ENCODE measurements at places on chromosomes 11 and 22.
A peak's percentile ranks its signal among the peaks of the same experiment; 100 is the strongest.

GRCh38 chr22:36329254-36330078, 58.3 kb downstream of the MYH9 start:
- peak; percentile 95 for DNase-seq

DNA sequence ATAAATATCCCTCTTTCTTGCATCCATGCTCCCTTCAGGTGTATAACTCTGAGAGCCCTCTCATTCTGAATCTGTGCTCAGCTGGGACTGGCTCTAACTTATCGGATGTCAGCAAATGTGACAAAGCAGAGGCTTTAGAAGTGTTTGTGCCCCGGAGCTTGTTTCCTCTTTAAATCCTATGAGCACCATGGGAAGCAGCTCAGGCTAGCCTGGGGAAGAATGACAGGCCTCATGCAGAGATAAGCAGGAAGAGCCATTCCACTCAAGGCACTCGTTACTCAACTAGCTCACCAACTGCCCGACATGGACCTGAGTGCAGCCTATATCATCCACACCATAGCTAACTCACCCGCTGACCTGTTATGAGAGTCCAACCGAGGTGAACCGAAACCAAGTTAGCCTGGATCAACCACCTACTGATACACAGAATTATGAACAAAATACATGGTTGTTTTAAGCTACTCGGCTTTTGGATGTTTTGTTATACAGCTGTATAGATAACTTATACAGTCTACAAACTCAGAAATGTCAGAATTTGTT, 990.7 kb downstream of the NTM start:
- no peak for DNase-seq

DNA sequence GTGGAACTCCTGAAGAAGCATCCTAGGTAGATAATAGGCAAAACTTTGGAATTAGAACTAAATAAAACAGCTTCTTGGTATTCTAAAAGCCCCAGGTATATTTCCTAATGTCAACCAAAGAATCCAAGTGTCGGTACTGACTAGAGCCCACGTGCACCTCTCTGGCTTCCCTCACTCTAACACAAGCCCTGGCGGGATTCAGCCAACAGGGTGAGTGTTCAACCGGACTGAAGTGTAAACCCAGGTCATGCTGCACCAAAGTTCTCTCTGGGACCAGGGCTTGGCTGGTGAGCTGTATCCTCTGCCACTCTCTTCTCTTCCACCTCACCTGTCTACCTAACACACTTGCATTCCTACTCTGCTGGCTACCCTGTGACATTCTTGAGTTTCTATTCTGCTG, 40.1 kb downstream of the USP28 start:
- no peak for DNase-seq

GRCh38 chr11:128553662-128554362, 33.5 kb downstream of the ETS1 start:
- peak; percentile 22 for DNase-seq

GRCh38 chr11:38446336-38446735, 1848.3 kb upstream of the RAG2 start:
- no peak for DNase-seq

GRCh38 chr11:71498091-71498490, 29.0 kb upstream of the KRTAP5-7 start:
- no peak for DNase-seq

DNA sequence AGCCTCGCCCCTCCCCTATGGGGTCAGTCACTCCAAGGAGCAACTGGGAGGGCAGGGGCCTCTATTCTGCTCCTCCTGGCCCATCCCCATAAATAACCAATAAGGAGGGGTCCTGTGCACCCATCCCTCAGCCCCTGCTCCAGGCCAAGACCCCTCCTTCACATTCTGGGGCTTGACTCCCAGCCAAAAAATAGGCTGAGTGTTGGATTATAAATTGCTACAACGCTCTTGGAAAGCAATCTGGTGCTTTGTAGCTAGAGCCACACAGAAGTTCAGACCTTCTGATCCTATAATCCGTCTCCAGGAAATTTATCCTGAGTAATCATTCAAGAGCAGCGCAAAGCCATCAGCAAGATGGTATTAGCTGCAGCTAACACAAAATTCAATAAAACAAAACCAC, 42.5 kb downstream of the ABCC8 start:
- no peak for DNase-seq

DNA sequence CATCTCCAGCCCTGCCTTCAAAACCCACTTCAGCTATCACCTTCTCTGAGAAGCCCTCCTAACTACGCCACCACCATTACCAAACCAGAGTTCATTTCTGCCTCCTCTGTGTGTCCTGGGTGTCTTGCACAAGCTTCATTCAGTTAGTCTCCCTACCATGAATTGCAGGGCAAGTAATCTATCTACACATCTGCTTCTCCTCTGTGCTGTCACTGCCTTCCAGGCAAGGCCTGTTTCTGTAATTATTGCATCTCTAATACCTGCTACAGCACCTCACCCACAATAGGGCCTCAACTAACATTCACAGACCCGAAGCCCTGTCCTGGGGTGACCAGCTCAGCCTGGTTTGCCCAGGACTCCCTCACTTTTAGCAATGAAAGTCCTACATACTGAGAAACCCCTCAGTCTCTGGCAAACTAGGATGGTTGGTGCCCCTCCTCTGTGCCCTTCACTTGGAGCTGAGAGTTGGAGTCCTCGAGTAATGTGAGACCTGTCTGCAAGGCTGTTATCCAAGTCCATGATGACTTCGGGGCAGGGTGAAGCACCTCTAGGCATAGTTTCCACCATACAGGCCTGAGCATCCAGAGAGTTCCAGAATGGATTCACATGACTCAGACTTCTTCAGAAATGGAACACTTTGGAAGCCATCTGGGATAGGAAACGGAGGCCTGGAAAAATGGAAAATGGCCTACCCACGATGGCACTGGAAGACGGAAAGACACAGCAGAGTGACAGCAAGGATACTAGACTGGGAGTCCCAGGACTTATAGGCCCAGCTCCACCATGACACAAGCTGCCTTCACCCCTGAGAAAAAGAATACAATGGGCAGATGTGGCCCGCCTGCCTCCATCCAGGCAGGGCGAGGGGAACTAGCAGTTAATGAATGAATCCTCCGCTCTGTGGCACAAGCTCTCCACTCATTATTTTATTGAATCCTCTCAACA, 269.3 kb downstream of the BUD13 start:
- DNase-seq: no peak

- no peak for DNase-seq
Observed at GRCh38 chr11:109547356-109548027, 125.5 kb downstream of the C11orf87 start.

GRCh38 chr11:59719556-59719955, 5.9 kb upstream of the OR10V1 start:
- DNase-seq: no peak

DNA sequence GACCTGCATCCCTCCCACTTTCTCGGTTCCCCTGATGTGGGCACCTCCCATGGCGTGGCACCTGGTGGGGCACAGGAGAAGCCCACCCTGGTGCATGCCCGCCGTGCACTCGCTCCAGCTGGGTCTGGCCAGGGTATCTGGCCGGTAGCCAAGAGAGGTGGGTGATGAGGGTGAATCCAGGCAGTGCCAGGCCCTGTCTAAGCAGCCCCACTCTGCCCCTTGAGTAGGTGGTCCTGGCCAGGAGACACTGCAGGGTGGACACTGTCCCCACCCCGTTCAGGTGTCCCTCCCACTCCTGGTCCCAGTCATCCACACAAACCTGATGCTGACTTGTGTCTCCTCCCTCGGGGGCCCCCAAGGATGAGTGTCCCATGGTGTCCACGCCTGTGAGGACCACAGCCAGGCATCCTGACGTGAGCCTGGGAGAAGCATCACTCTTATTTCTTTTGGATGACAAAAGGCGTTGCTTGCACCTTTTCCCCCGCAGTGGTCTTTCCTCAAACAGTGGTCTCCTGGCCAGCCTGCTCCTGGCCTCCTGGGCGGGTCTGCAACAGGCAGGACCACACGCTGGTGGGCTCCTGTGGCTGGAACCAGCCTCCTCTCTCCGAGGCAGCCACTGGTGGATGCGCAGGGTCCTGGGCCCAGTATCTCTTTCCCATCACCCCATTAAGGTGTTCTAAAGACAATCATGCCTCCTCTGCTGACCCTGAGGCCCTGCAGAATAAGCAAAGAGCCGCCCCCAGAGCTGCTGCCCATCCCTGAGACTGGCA, 922.3 kb downstream of the BRD1 start:
- no peak for DNase-seq

- no peak for DNase-seq
Observed at GRCh38 chr11:71383461-71383860, 64.7 kb downstream of the DHCR7 start.

GRCh38 chr11:1112351-1113191, 37.9 kb downstream of the MUC2 start:
- DNase-seq: no peak

- DNase-seq: no peak
Observed at GRCh38 chr22:50224071-50224470, 20.8 kb downstream of the TUBGCP6 start.

- no peak for DNase-seq
Observed at GRCh38 chr11:32358729-32359128, 76.6 kb downstream of the WT1 start.

DNA sequence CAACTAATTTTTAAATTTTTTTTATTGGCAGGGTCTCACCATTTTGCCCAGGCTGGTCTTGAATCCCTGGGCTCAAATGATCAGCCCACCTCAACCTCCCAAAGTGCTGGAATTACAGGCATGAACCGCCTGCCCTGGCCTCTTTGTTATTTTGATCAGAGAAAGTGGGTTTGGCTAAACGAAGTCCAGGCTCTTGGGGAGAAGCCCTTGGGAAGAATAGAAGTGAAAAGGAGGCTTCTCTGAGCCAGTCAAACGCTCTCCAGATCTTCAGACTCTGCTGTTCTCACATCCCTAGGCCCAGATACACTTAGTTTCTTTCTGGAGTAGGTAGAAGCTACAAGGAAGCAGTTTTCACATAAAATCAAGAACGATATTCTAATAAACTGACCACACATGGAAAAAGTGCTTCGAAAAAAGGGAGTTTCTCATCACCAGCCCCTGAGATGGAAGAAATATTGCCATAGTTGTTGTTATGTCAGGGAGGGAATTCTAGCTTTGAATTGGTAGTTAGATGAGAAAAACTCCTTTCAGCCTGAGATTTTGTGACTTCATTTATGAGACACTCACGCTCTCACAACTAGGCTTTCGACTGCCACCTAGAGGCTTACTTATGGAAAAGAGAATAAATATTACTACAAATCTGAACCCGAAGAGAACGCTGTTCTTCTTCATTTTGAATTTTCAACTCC, 41.7 kb upstream of the AQP11 start:
- DNase-seq: peak; percentile 51

DNA sequence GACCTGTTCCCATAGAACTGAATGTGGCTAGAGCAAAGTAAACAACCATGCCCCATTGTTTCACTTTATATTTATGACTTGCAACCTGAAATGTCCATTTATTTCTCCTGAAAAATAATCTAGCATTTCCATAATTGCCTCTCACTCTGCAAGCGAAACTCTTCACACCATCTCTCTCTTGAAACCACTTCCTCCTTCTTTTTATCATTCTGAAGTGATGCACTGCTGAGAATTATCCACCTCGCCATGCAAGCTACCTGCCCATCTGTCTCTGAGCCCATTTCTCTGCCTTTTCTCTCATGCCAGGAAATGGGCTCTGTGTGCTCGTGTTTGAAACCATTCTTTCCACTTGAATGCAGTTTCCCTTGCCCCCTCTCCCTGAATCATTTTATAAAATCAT, 13.5 kb downstream of the MRGPRX3 start:
- DNase-seq: no peak

DNA sequence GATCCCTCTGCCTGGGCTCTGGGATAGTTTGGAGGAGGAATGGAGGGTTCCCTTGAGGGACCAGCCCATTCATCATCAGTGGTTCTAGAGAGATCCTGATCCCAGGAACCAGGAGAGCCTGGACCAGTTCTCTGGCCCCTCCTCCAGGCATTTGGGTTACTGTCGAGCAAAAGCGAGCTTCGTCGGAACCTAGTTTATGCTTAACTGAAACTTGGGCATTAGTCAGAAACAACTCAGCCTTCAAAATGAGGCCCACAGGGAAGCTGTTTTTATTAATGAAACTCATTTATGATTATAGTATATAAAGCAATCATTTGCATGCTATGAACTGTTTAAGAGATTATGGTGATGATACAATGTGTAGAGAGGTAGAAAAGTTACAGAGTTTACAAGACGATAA, 61.4 kb downstream of the LIF start:
- DNase-seq: peak; percentile 43

DNA sequence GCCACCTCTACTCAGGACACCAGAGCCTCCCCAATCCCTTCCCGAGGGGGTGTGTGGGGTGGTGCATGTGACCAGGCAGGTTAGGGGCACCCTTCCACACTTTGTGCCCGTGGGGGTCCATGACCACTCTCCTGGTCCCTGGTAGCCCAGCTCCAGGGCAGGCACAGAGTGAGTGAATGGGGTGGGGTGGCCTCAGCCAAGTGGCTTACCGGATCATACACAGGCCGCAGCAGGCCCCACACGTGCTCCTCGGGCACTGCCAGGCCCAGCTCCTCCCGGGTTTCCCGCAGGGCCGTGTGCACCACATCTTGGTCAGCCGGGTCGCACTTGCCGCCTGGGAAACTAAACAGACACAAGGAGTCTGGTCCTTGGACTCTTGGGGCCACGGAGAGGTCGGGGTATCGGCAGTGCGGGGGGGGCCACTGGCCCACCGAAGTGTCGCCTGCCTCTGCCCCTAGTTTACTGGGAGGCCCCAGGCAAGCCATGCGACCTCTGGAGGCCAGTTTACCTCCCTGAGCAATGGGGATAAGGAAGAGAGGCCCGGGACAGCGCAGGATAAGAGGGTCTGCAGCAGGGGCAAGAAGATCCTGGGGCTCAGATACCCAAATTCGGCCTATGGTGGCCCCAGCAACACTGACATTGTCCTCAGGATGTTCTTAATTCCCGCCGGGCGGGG, 889 bp downstream of the NUDT8 start:
- DNase-seq: no peak

- DNase-seq: no peak
Observed at GRCh38 chr11:71228961-71229360, 23.4 kb downstream of the SHANK2 start.

DNA sequence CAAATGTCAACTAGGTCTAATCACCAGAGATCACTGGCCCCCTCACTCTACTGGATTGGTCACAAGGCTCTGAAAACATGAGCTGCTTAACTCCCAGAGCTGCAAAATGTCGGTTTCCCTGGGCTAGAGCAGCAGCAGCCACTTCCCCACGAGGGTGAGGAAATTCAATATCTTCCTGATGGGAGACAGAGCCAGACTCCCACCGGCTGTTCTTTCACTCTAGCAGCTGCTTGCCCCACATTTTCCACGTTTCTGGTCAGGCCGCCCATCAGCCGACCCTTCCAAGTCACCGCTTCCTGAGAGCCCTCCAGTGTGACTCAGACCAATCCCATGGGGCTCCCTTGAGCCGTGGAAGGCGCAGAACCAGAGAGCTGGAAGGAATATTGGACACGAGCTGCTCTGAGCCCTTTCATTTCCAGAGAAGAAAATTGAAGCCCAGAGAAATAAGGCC, 227.0 kb downstream of the ADAMTS15 start:
- no peak for DNase-seq

GRCh38 chr22:49208004-49208402, 619.7 kb downstream of the BRD1 start:
- DNase-seq: no peak
